Activated CD4-positive, alpha-beta memory T cell treated with anti-CD3 and anti-CD28 coated beads for 36 hours (primary cell): ENCODE measurements at places on chromosomes 4 and X. TPM values are rescaled to one million over a fixed set of nuclear protein-coding genes. Genes with fewer than 3 reads are reported as not detected.
A peak's percentile ranks its signal among the peaks of the same experiment; 100 is the strongest.

DNA sequence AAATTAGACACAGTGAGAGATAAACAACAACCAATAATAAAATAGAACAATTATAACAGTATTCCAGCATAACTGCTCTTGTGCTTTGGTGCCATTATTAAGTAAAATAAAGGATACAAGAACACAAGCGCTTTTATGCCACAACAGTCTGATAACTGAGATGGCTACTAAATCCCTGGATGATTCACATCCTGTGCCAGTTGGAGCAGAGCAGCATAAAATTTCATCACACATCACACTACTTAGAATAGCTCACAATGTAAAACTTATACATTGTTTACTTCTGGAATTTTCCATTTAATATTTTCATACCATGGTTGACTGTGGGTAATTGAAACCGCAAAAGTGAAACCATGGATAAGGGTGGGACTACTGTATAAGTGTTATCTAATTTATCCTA lies 399.9 kb upstream of the CNKSR2 start:
- no peak overlapping the region for H3K27ac ChIP-seq
- no peak for DNase-seq
- no peaks in the 10 kb centered on the region for H3K27me3 ChIP-seq
- no peak overlapping the region for H3K4me3 ChIP-seq
- H3K4me1 ChIP-seq = no peaks in the 10 kb centered on the region

GRCh38 chr4:4995103-4995907 lies 24.0 kb downstream of the CYTL1 start:
- peaks cover 12% of the 10 kb centered on the region for H3K27me3 ChIP-seq
- no peak overlapping the region for H3K4me3 ChIP-seq
- H3K27ac ChIP-seq = no peak overlapping the region
- no peaks in the 10 kb centered on the region for H3K4me1 ChIP-seq
- no peaks in the 10 kb centered on the region for H3K36me3 ChIP-seq
- DNase-seq = peak; percentile 57

DNA sequence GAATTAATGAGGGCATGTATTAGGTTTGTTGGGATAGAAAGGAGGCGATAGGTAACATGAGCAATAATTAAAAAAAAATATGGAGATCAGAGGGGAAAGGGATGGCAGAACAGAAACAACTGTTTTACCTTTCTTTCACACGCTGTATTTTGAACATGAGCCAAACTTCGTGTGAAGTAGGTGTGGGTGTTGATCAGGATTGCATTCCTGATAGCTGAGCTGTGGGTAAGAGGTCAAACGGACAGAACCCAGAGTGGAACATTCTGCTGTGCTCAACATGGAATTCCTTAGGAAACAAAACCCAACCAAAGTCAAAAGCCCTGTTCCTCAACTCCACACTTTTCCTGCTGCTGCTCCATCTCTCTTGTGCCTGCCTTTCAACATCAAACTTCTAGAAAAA lies 162.5 kb upstream of the CASK start:
- no peaks in the 10 kb centered on the region for H3K27me3 ChIP-seq
- H3K36me3 ChIP-seq = no peaks in the 10 kb centered on the region
- no peak overlapping the region for H3K27ac ChIP-seq
- H3K4me3 ChIP-seq = no peak overlapping the region

DNA sequence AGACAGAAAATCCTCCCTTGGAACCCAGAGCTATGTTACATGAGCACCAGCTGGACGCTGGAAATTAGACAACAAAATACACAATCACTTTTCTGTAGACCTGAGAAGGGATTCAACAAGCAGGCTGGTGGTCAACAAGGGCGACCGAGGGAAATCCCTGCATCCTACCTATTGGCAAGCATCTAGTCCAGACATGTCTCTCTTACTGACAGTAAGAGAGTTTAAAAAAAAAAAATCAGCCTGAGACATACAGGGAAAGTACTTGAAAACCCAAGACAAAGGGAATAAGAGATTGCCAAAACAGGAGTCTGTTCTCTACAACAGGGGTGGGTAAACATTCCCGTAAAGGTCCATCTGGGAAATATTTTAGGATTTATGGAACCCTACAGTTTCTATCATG lies 108.0 kb downstream of the KDR start:
- no peaks in the 10 kb centered on the region for H3K36me3 ChIP-seq
- H3K4me3 ChIP-seq = no peak overlapping the region
- no peak for DNase-seq

- H3K36me3 ChIP-seq = no peaks in the 10 kb centered on the region
- H3K4me1 ChIP-seq = no peaks in the 10 kb centered on the region
- peaks cover 9% of the 10 kb centered on the region for H3K27me3 ChIP-seq
- no peak overlapping the region for H3K27ac ChIP-seq
These were observed 6.8 kb downstream of the PTCHD1 start for GRCh38 chrX:23341452-23341851.

Gene ASMT
- total RNA-seq = 0.52 TPM

DNA sequence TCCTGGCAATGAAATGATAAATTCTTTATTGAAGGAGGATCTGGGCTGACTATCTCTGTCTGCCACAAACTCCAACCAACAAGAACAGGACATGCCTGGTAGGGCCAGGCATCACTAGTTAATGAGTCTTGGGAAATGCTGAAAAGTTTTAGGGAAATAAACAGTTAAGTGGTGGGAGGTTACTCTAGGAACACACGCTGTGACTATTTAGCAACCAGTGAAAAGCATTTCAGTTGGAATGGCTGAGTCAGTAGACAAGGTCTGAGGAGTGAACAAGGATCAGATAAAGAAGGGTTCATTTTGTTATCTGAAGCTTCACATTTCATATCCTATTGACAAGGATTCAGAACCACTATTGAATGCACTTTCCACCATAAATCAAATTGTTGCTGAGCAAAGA lies 394.9 kb upstream of the BOD1L1 start:
- H3K36me3 ChIP-seq = no peaks in the 10 kb centered on the region
- H3K27ac ChIP-seq = no peak overlapping the region
- H3K4me1 ChIP-seq = no peaks in the 10 kb centered on the region
- no peak overlapping the region for H3K4me3 ChIP-seq
- no peak for DNase-seq
